Cardiac ventricle fibroblast (primary cell): ENCODE measurements at places on chromosomes 13 and 19. TPM values are rescaled to one million over a fixed set of nuclear protein-coding genes. Genes with fewer than 3 reads are reported as not detected.

SEMA6B gene
- total RNA-seq = 11.2 and 12.2 TPM in 2 replicates

DMKN gene
- total RNA-seq = 9.1 and 10.6 TPM in 2 replicates

ZNF223 gene
- 2.5 and 5.5 TPM in 2 replicates for total RNA-seq

CAPS gene
- 1.7 and 4.1 TPM in 2 replicates for total RNA-seq

GAS6 gene
- total RNA-seq = 85.5 and 89.2 TPM in 2 replicates

ZNF880 gene
- total RNA-seq = 15.2 and 28.0 TPM in 2 replicates

KCNRG gene
- total RNA-seq = 0.44 and 3.0 TPM in 2 replicates

CNN1 gene
- 0.50 and 3.0 TPM in 2 replicates for total RNA-seq

LRRC8E gene
- total RNA-seq = 4.1 and 4.6 TPM in 2 replicates

ZNF730 gene
- 0.25 TPM in 1 of 2 replicates, not detected in the other for total RNA-seq

LILRA6 gene
- not detected in 2 replicates for total RNA-seq

SLC17A7 gene
- not detected in 2 replicates for total RNA-seq

LILRA2 gene
- total RNA-seq = not detected in 2 replicates

CAPN12 gene
- total RNA-seq = not detected in 2 replicates

LGALS7B gene
- total RNA-seq = not detected in 2 replicates

SKA3 gene
- 2.8 and 4.6 TPM in 2 replicates for total RNA-seq

KLK3 gene
- total RNA-seq = not detected in 2 replicates

SLC25A41 gene
- not detected in 2 replicates for total RNA-seq

CEACAM21 gene
- total RNA-seq = not detected in 2 replicates

ZC3H13 gene
- 12.2 and 12.4 TPM in 2 replicates for total RNA-seq

ANKLE1 gene
- total RNA-seq = 0.12 TPM in 1 of 2 replicates, not detected in the other
